NCI-H2081 treated with DMSO at 0.1 percent for 48 hours (cell line): ENCODE measurements at places on chromosomes 4 and X.

- DNase-seq: no peak
Measured at GRCh38 chr4:184845367-184846021, 19.7 kb upstream of the ACSL1 start.

DNA sequence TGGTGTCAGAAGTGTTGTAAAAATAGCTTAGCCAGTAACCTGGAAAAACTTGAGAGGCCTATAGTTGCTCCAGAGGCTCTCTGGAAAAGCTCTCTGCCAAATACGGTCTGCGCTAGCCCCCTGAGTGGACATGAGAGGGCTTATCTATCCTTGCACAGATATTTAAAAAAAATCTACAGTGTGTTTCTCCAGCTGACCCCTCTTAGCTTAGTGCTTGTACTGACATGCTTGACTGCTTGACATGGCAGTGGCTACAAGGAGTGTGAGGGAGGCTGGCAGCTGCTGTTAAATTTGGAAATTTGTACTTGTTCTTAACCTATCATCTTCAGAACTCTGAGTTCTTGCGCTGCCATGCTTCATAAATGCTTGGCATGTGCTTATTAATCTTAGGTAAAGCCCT, 229.2 kb downstream of the RBMX2 start:
- DNase-seq: no peak

- no peak for DNase-seq
Measured at GRCh38 chr4:128310266-128310697, 22.7 kb upstream of the PGRMC2 start.

GRCh38 chr4:165493359-165493758, 114.6 kb downstream of the CPE start:
- no peak for DNase-seq

- no peak for DNase-seq
Measured at GRCh38 chr4:780716-781492, 45.0 kb downstream of the CPLX1 start.

DNA sequence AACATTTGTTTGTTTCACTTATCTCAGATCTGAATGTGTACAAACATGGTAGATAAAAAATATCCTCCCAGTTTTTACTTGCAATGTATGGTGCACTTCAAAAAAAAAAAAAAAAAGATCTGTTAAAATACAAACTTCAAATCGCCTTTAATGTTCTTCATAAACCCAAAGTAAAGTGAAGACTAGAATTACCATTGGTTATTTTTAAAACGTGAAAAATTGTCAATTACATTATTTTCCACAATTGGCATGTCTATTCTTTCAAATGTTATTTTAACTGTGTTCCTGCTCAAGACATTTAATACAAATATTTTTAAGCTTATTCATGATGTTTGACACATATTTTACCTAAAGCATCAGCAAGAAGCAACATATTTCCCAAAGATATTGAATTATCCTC, 5.0 kb downstream of the NKX6-1 start:
- DNase-seq: no peak

- no peak for DNase-seq
Measured at GRCh38 chr4:99180382-99181070, 36.4 kb upstream of the ADH4 start.

GRCh38 chrX:84153538-84153937, 34.5 kb downstream of the RPS6KA6 start:
- no peak for DNase-seq

GRCh38 chrX:152958047-152958446, 35.9 kb downstream of the PNMA5 start:
- DNase-seq: no peak

DNA sequence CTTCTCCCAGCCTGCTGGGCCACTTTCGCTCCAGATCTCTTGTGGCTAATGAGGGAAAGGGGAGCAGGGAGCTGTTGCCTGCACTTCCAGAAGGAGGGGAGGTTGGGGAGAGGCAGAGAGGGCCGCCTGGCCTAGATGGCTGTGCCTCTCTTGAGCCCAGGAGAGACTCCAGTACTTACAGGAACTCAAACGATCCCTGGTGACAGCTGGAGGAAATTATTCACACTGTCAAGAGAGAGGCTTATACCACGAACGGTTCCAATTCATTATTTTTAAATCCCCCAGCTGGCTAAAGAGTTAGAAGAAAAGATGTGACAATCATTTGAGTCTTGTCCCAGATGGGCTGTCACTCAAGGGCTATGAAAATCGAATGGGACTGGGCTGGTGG, 96.1 kb downstream of the PHKA2 start:
- DNase-seq: no peak

DNA sequence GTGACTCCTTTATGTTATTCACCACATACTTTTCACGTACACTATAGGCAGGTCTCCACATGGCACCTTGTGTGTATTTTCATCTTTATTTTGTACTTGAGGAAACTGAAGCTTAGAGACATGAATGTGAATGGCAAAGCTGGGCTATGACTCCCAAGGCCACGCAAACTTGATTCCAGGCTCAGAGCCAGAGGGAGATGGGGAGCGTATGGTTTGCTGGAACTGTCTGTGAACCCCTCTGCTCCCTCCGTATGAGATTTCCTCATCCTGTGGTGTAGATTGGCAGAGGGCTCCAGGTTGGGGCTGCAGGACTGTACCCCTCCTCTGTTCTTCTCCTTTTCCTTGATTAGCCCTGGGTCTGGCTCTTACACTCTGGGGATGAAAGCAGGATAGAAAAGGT, 16.1 kb upstream of the STARD8 start:
- DNase-seq: no peak

- DNase-seq: no peak
Measured at GRCh38 chrX:132652871-132653270, 164.0 kb upstream of the MBNL3 start.

DNA sequence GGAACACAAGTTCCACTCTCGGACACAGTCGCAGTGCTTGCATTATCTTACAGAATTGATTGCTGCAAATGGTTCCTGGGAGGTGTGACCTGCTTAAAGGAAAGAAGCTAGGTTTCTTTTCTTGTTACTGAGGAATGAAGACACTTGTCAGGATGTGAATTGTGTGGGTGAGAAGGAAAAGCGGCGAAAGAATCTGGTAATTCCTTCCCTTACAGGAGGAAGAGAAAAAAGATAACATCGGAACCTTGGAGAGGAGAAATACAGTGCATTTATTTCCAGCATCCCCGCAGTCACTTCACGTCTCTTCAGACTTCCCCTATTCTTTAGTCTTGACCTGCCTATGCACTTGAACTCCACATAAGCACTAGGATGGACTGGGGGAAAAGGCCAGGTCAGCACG, 389 bp upstream of the CCSER1 start:
- DNase-seq: no peak

- no peak for DNase-seq
Measured at GRCh38 chrX:110944751-110945675, 149.4 kb upstream of the CHRDL1 start.

DNA sequence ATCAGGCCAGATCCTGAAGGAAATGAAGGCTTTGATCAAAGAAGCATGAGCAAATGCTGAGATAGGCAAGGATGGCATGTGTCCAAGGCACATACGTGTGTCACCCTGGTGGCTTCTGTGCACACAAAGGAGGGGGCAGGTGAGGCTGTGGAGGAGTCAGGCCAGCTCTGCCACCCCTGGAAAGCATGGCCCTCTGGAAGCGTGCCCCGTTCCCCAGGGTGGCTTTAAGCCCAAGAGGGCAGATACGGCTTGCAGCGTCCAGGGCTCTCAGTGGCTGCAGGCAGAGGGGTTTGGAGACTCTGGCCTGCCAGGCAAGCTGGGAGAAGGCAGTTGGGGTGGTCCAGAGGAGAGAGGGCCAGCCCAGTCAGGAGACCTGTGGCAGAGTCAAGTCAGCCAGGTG, 25.6 kb downstream of the PNMA6E start:
- DNase-seq: no peak

- DNase-seq: no peak
Measured at GRCh38 chr4:138320831-138321230, 78.7 kb upstream of the SLC7A11 start.

DNA sequence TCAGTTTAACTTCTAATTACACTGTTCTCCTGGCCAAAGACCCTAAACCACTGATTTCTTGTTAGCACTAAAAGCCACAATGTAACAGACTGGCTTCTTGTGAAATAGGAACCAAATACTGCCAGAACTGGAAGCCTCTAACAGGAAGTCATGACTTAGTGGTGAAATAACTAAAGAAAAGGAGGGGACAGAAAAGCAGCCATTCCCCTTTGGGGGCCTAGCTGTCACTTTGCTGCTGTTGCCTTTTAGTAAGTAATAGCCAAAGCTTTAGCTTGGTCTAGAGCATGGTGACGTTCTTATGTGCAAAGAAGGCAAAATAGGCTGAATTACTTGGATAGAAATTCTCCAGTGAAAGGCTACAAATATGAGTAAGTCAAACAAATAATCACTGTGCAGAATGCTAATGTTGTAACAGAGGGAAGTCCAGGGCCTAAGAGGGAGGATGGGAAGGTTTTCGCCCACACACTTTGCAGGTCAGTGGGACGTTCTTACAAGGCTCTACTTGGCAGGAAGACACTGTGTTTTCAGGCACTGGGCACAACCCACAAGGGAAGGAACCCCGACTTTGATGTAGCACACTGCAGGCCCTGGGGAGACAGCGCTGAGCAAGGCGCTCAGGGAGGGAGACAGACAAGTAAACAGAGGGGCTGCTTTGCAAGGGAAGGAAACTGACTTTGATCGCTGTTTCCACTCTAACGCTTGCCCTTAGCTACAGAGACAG, 16.7 kb downstream of the GAB3 start:
- DNase-seq: no peak

- DNase-seq: no peak
Measured at GRCh38 chrX:69137371-69138117, 27.7 kb downstream of the PJA1 start.

DNA sequence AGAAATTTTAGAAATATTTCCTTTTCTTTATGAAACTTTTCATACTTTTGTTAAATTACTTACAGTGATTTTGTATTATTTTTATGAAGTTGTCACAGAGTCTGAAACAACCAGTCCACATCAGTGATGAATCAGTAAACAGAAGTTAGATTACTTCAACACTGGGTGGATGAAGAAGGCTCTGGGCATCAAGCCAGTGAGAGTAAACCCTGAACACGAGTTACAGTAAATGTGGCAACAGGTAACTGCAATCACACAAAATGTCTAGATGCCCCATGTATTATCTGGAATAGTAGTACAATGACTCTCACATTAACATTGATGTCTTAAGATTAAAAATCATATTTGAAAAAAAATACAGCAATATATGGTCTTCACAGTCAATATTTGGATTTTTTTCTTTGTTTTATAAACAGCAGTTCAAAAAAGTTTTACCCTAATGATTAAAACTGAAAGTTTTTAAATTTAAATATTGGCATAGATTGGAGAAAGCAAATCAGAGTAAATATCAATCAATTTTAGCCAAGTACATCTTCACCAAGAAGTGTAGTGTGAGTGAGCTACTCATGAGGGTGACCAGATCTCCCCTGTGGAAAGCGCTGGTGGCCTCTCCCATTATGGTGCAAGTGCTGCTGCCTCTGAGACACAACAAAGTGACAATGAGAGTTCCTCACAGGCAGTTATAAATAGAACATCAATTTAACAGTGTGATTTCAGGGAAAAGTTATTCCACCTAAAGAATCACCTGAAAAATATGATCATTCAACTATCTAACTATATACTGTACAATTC, 63.2 kb upstream of the UGT2B7 start:
- no peak for DNase-seq

- DNase-seq: no peak
Measured at GRCh38 chrX:124239324-124239723, 93.1 kb upstream of the TEX13D start.

GRCh38 chr4:125482822-125483221, 168.1 kb downstream of the FAT4 start:
- no peak for DNase-seq

- no peak for DNase-seq
Measured at GRCh38 chr4:8793571-8794160, 78.0 kb downstream of the HMX1 start.

- DNase-seq: no peak
Measured at GRCh38 chrX:2676794-2677675, 14.1 kb upstream of the CD99 start.
